ENCODE measurements at places on chromosomes 3 and 15. TPM values are rescaled to one million over a fixed set of nuclear protein-coding genes. Genes with fewer than 3 reads are reported as not detected.
A peak's percentile ranks its signal among the peaks of the same experiment; 100 is the strongest.

LSG1 gene
- 9.4 TPM for total RNA-seq

ZBBX gene
- total RNA-seq: not detected

SPATA12 gene
- total RNA-seq: not detected

SLC9C1 gene
- 0.32 TPM for total RNA-seq

LRCH3 gene
- total RNA-seq: 22.2 TPM

CCDC66 gene
- 11.4 TPM for total RNA-seq

SEC62 gene
- 20.5 TPM for total RNA-seq

FAM3D gene
- not detected for total RNA-seq

CLDN18 gene
- total RNA-seq: 0.11 TPM

GATM gene
- total RNA-seq: 6.1 TPM

AP3B2 gene
- not detected for total RNA-seq

DNA sequence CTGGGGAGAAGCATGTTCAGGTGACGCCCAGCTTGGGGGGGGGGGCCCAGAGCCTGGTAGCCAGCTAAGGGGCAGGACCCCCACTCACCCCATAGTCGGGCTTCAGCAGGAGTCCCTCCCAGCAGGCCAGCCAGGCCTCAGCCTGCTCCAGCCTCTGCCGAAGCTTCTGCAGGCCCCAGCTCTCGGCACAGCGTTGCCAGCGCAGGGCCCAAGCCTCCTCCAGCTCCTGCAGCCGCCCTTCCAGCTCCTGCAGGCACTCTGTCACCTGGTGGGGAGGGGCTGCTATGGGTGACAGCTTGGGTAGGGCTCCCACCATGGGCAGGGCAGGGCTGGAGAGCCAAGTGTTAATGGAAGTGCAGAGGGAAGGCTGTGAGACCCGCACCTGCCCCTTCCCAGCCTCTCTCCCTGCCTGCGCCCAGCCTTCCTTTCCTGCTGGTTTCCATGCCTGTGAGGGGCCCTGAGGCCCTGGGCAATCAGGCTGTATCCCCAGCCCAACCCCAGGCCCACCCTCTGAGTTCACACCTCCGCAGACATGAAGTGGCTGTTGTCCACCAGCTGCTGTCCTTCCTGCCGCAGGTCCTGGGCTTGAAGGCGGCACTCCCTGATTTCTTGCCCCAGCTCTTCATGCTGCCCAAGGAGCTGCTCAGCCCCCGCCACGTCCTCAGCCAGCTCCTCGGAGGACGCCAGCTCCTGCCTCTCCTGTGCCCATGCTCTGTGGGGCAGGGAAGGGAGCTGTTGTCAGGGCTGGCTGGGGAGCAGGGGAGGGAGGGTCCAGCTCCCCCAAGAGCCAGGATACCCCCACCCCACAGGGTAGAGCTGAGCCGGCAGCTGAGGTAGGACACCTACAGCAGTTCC is 14.3 kb downstream of the PLA2G4B start:
- no peak overlapping the region for H3K4me3 ChIP-seq
- peaks cover 6% of the 10 kb centered on the region for H3K36me3 ChIP-seq
- no peak overlapping the region for H3K27ac ChIP-seq
- H3K27me3 ChIP-seq: no peaks in the 10 kb centered on the region
- no peak for DNase-seq
- no peaks in the 10 kb centered on the region for H3K4me1 ChIP-seq

GRCh38 chr15:73786538-73786937 is 33.4 kb upstream of the INSYN1 start:
- no peaks in the 10 kb centered on the region for H3K27me3 ChIP-seq
- H3K4me3 ChIP-seq: no peak overlapping the region
- no peaks in the 10 kb centered on the region for H3K4me1 ChIP-seq
- no peaks in the 10 kb centered on the region for H3K36me3 ChIP-seq

DNA sequence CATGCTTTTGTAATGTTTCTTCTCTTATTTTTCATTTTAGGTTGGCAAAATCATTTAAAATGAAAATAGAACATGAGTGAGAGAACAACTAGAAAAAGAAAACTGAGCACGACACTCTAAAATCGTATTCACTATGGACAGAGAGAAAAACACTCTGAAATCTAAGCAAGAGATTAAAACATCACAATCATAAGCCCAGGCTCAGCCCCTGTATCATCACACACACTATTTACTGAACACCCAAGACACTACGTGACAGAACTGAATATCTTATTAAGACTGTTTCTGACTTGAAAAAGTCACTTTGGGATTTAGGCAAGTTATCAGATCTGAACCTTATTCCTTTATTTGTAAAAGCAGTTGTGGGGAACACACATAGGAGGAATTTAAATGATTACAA is 82.6 kb upstream of the PLXND1 start:
- H3K27ac ChIP-seq: no peak overlapping the region
- H3K4me3 ChIP-seq: peak overlapping the region; percentile 40
- H3K36me3 ChIP-seq: no peaks in the 10 kb centered on the region
- no peaks in the 10 kb centered on the region for H3K27me3 ChIP-seq

GRCh38 chr15:57580428-57580827 is 11.3 kb upstream of the MYZAP start:
- H3K36me3 ChIP-seq: no peaks in the 10 kb centered on the region
- no peak overlapping the region for H3K4me3 ChIP-seq
- no peaks in the 10 kb centered on the region for H3K27me3 ChIP-seq

- H3K27me3 ChIP-seq: no peaks in the 10 kb centered on the region
- DNase-seq: no peak
- no peaks in the 10 kb centered on the region for H3K36me3 ChIP-seq
- H3K4me1 ChIP-seq: no peaks in the 10 kb centered on the region
- H3K27ac ChIP-seq: no peak overlapping the region
- H3K4me3 ChIP-seq: no peak overlapping the region
Measured at GRCh38 chr3:51869304-51869703, 6.1 kb downstream of the IQCF5 start.

DNA sequence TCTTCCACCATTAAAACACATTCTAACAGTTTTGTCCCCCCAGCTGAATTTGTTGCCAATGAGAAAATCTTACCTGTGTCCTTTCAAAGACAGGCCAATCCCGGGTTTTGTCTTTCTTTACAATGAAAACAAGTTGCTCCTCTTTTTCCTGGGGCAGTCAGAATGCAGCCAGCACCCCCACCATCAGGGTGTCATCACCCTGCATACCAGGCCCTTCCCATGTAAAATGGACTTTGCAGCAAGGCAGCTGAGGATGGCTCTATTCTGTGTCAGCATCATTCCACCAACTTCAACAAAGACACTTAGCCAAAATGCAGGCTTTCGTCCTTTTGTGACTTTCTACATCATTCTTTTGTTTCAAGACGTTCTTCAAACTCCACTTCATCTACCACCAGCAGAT is 490.9 kb downstream of the OCA2 start:
- H3K4me1 ChIP-seq: no peaks in the 10 kb centered on the region
- no peak for DNase-seq
- no peak overlapping the region for H3K4me3 ChIP-seq
- H3K36me3 ChIP-seq: no peaks in the 10 kb centered on the region

- no peaks in the 10 kb centered on the region for H3K27me3 ChIP-seq
- peaks cover 24% of the 10 kb centered on the region for H3K36me3 ChIP-seq
- H3K27ac ChIP-seq: no peak overlapping the region
- no peaks in the 10 kb centered on the region for H3K4me1 ChIP-seq
Measured at GRCh38 chr15:84666373-84666772, 8.4 kb upstream of the NMB start.

DNA sequence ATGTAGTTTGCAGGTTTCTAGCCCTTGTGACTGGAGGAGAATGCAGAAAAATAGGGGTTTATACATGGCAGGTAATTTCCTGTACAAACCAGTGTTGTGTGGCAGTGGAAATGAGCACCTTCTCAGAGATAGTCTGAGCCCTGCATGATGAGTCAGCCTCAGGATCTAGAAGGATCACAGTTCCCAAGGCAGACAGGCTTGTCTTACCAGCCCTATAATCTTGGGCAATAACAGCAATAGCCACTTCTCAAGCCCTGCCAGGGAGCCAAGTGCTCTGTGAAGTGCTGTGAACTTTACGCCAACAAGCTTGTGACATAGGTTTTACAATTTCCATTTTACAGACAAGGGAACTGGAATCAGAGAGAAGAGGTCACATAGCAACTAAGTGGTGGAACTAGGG is 89.4 kb downstream of the CD47 start:
- H3K27ac ChIP-seq: no peak overlapping the region
- no peaks in the 10 kb centered on the region for H3K36me3 ChIP-seq
- no peaks in the 10 kb centered on the region for H3K27me3 ChIP-seq

GRCh38 chr15:87638554-87639083 is 617.9 kb downstream of the NTRK3 start:
- H3K4me1 ChIP-seq: no peaks in the 10 kb centered on the region
- H3K4me3 ChIP-seq: no peak overlapping the region
- no peak overlapping the region for H3K27ac ChIP-seq
- H3K36me3 ChIP-seq: no peaks in the 10 kb centered on the region

DNA sequence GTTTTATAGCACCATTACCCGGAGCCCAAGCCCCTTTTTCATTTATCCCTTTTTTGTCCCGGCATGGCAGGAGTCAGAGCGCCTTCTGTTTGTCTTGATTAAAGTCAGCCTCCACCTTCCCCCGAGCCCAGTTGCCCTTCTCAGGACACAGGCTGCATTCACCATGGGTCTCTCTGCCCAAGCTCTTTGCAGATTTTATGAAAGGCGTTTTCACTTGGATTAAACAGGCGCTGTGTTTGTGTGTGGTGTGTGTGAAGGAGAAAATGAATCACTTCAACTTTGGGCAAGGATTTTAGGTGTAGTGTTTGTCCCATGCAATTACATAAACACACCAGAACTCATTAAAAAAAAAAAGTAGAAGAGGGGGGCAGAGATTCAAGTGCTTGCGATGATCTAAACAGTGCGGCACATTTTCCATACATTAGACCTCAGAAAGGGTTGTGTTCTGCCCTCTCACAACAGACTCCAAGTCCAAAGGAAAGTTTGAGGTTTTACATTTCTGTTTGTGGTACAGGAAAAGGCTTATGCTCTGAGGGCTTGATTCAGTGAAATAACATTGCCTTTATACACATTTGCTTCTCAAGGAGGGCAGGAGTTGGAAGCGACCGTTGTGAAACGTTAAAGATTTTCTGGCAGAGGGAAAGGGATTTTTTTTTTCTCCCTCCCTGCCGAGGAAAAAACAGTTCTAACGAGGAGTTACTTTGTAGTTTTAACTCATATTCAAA is 14.5 kb upstream of the IL16 start:
- no peaks in the 10 kb centered on the region for H3K36me3 ChIP-seq
- H3K4me1 ChIP-seq: peaks cover 2% of the 10 kb centered on the region
- no peaks in the 10 kb centered on the region for H3K27me3 ChIP-seq
- peak overlapping the region; percentile 21 for H3K27ac ChIP-seq
- peak overlapping the region; percentile 14 for H3K4me3 ChIP-seq
- DNase-seq: no peak

DNA sequence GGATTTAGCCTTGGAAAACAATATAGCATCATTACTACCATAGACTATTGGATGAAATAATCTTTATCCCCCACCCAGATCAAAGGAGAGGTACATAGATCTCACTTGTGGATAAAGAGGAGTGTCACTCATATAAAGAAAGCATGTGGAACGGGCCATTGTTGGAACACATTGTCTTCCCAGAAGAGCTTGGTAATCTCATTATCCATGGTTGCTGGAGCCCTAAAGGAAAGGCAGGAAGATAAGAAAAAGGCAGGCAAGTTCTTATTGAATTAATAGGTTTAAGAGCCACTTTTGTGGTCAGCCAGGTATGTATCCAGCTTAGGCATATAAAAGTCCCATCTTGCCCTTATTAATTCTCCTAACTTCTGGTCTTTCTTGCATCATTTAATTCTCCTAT is 659.1 kb downstream of the GRM7 start:
- H3K27me3 ChIP-seq: no peaks in the 10 kb centered on the region
- no peak for DNase-seq

DNA sequence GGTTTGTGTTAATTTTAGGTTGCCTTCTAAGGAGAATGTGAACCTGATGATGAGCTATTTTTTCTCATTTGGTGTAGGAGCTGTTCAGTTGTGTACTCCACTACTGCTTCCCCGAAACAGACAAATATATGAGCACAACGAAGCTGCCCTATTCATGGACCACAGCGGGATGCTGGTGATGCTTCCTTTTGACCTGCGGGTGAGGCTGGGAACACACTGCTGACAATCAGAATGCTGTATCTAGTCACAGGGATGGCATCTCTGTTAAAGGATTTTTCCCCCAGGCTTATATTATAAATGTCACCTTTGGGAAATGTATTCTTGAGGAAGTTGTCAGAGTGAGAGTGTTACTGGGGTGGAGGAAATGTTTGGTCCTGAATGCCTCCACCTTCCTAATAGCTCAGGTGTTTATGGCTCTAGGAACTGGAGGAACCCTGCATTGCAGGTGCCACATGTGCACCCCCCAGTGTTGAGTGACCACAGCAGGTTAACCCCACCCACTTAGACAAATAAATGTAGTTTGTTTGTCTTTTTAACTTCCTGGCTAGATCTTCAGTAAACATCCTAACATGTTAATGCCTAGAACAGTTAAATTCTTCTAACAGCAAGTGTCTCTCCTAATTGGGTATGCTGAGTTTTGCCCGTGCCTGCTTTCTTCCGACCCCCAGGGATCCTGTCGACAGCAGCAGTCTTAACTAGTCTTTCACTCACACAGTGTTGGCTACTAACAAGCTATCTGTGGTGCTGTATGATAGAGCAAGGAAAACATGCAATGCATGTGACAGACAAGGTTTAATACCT is 35.7 kb downstream of the SRP14 start:
- no peaks in the 10 kb centered on the region for H3K27me3 ChIP-seq
- H3K36me3 ChIP-seq: peaks cover 48% of the 10 kb centered on the region
- H3K4me3 ChIP-seq: no peak overlapping the region
- H3K4me1 ChIP-seq: no peaks in the 10 kb centered on the region

DNA sequence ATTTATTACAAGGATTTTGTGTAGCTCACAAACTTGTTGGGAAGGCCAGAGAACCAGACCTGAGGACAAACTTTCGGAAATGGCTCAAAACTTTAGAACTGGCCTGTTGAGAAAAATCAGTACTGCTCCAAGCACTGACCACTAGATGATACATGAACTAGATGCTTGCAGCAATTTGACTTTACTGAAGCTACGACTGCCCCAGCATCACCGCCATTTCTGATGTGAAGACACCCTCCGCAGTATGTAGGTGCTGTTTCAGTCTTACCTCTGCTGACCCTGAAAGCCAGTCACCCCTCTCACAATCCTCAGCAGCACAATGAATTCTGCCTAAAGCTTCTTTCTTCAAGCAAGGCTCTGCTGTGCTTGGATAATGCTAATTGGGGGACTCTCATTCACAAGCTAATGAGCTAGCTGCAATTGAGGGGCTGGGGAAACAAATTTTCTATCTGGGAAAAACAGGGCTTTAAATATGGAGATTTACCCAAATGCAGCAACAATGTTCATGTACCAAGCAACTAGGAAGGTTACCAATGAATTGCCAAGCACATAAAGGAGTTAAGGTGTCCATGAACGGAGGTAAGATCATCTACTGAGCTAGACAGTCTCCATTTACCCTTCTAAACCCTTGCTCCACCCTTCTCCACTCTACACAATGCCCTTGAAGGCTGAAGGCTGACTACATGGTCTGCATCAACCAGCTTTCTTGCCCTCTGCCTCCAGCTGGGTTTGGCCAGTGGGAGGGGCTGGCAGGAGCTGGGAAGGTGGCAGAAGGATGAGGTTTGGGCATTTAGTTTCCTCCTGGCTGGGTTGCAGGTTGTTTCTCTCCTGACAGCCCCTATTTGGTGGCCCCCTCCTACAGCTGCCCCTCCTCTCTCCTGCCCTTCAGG is 53.2 kb upstream of the FSTL1 start:
- H3K27ac ChIP-seq: no peak overlapping the region
- H3K27me3 ChIP-seq: no peaks in the 10 kb centered on the region
- H3K36me3 ChIP-seq: no peaks in the 10 kb centered on the region
- peaks cover 5% of the 10 kb centered on the region for H3K4me1 ChIP-seq
- DNase-seq: no peak

- DNase-seq: no peak
- H3K27me3 ChIP-seq: no peaks in the 10 kb centered on the region
- H3K36me3 ChIP-seq: no peaks in the 10 kb centered on the region
- peak overlapping the region; percentile 66 for H3K4me3 ChIP-seq
- peaks cover 3% of the 10 kb centered on the region for H3K4me1 ChIP-seq
Measured at GRCh38 chr15:37100966-37101215, 542 bp upstream of the MEIS2 start.
